ENCODE measurements at places on chromosomes 12 and 14.

DNA sequence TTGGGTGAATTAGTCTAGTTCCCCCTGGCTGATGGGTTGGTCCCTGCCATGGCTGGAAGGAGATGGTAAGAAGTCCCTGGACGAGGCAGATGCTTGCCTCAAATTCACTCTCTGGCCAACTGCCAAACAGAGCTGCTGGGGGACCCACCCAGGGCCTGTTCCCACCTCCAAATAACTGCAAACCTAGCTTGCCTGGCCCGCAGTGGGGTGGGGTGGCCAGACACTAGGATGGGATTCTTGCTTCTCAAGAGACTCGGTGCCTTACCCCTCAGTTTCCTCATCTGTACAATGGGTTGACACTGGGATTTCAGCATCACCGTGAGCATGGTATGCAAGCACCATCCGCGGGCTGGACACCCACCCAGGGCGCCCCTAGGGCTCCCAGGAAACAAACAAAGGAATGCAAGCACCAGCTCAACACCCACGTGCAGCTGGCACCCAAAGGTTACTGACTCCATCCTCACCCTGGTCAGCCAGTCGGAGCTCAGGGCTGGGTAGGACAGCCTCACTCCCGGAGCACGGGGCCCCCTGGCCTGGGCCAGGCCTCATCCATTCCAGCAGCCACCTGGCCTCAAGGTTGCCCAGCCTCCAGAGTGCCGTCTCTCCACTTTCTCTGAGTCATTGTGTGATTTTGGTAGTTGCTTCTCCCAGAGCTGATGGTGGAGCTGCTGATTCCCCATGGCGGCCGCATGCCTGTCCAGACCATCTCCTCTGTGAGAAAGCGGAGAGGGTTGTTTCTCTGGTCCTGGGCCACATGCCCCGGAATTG lies 205.2 kb upstream of the RTL1 start:
- peak; percentile 69 for DNase-seq

DNA sequence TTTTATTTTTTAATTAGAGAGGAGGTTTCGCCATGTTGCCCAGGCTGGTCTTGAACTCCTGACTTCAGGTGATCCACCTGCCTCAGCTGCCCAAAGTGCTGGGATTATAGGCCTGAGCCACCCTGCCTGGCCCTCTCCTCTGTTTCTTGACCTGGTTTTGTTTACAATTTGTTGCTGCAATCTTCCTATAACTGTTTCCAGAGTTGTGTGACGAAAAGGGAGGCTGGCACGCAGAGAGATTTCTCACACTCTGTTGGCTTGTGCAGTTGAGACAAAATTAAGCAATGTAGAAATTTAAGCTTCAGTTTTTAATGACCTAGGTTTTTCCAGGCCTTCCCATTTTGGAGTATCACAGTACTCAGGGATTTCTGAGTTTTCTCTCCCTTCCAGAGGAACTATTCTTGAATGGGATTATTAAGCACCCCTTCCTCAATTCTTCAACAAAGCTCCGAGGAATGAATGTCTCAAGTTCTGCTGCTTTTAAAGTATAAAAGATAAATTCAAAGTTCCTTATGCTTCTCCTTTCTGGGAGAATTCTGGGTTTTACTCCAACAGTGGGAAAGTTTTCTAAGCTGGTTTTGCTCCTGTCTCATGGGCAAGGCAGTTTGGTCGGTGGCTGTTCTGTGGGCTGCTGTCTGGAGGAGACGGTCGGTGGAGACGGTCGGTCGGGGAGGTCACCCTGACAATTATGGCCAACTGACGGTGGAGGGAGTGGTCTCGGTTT lies 20.4 kb upstream of the FOS start:
- DNase-seq, result peak; percentile 70

DNA sequence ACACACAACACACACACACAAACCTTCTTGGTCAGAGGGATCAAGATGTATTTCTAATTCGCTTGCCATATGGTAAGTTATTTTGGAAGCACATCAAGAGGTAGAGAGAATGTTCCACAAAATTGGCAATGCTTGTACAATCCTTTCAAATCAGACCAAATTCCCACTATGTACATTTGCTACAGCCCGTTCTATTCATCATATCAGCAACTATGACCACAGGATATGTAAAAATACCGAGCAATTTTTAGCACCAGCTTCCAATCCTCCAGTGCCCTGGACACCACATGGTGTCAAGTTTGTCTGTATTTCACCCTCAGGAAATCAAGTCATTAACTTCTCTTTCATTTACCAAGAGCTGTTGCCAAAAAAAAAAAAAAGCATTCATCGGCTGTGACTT lies 21.2 kb downstream of the TBX5 start:
- no peak for DNase-seq

- no peak for DNase-seq
Observed at GRCh38 chr12:41558671-41559070, 370.6 kb downstream of the PDZRN4 start.

DNA sequence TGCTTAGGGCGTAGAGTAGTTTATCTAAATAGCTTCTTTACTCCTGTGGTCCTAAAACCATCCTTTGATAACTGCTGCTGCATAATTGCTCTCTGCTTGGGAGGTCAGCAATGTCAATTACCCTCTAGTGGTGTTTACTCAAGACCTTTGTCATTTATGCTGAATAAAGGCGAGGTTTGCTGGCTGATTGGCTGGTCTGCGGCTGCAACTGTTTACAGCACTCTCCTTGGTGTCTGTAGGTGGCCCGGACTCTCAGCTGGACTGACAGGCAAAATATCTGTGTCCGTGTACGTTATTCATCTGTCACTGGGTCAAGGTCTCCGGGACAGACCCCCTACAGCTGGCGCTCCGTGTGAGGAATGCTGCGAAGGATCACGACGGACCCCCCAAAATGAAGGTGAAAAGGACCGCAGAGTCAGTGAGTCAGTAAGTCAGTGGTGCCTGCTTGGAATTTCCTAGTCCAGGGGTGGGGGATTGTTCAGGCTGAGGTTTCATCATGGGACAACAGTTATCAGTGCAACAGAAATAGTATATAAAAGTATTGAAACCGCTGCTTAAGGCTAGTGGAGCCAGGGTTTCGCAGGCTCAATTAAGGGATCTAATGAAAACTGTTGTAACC lies 253.3 kb upstream of the DIO2 start:
- no peak for DNase-seq

- no peak for DNase-seq
Observed at GRCh38 chr12:46771268-46771827, 54.4 kb downstream of the SLC38A4 start.

DNA sequence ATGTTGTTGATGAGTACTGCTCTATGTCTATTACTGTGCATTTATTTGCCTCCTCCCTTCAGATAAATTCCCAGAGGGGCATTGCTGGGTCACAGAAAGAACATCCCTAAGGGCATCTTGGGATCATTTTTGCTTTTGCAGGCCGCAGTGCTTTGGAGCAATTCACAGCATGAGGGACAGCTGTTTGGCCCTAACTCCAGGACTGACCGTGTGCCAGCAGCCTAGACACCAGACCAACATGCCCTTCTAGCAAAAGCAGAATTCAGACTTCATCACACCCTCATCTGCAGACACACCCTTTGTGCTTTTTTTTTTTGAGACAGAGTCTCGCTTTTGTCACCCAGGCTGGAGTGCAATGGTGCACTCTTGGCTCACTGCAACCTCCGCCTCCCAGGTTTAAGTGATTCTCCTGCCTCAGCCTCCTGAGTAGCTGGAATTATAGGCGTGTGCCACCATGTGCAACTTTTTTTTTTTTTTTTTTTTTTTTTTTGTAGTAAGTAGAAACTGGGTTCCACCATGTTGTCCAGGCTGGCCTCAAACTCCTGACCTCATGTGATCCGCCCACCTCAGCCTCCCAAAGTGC lies 31.0 kb downstream of the RNF34 start:
- DNase-seq, result no peak

GRCh38 chr14:32779840-32780239 lies 158.8 kb upstream of the NPAS3 start:
- DNase-seq, result no peak

GRCh38 chr12:125336246-125336645 lies 271.0 kb downstream of the AACS start:
- no peak for DNase-seq

DNA sequence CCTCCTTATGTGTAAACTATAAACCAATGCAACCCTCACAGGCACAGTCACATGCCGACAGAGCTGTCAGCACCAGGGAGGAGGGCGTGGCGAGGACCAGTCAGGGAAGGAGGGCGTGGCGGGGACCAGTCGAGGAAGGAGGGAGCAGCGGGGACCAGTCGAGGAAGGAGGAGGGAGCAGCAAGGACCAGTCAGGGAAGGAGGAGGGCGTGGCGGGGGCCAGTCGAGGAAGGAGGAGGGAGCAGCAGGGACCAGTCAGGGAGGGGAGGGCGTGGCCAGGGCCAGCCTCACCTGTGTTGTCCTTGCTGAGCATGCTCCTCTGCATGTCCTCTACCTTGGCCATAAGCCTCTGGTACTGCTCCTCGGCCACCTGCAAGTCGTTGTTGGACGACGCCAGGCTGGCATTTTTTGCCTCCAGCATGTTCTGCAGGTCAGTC lies 24.2 kb downstream of the GOLGA3 start:
- no peak for DNase-seq

- DNase-seq, result no peak
Observed at GRCh38 chr12:71795901-71796300, 41.2 kb downstream of the RAB21 start.

DNA sequence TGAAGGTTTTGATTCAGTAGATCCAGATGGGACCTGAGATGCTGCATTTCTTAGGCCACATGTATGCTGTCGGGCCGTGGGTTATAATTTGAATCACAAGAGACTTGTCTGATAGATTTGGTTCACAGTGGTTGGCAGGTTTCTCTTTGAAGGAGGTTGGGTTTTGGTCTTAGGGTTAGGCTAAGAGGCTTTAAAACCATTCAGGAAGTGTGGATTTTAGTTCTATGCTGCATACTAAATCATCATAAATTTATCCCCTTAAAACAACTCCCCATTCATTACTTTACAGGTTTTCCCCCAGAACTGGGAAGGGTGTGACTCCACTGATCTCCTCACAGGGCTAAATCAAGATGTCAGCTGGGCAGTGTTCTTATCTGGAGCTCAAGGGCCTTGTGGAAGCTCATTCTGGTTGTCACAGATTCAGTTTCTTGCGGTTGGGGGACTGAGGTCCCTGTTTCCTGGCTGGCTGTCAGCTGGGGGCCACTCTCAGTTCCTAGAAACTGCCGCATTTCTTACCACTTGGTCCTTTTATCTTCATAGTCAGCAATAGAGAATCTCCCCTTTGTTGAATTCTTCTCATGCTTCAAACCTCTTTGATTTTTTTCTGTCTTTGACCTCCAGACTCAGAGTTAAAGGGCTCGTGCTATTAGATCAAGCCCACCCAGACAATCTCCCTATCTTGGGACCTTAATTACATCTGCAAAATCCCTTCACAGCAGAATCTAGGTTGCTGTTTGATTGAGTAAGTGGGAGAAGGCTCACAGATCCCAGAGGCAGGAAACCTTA lies 20.6 kb upstream of the PCNX1 start:
- DNase-seq, result no peak

GRCh38 chr12:25502118-25502517 lies 51.0 kb downstream of the LMNTD1 start:
- no peak for DNase-seq

GRCh38 chr14:99931308-99931707 lies 133.9 kb upstream of the EVL start:
- DNase-seq, result no peak

DNA sequence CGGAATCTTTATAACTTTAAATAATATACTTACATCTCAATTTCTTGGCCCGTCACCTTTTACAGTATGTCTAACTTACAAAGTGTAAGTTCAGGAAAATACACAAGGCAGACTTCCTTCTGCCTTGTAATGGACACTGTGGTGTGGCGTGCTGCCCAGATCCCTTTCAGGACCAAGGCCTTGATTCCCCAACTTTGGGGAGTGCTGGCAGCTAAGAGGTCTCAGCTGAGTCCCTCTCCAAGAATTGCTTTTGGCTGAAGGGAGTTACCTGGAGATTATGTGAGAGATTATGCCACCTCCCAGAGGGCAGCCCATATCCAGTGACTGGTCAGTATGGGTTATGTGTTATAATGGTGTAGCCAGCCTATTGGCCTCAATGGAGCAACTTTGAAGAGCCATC lies 21.2 kb upstream of the BATF start:
- DNase-seq, result no peak

GRCh38 chr12:51393676-51394545 lies 2.7 kb upstream of the GALNT6 start:
- no peak for DNase-seq

GRCh38 chr12:33828326-33828725 lies 194.0 kb upstream of the ALG10 start:
- DNase-seq, result no peak

DNA sequence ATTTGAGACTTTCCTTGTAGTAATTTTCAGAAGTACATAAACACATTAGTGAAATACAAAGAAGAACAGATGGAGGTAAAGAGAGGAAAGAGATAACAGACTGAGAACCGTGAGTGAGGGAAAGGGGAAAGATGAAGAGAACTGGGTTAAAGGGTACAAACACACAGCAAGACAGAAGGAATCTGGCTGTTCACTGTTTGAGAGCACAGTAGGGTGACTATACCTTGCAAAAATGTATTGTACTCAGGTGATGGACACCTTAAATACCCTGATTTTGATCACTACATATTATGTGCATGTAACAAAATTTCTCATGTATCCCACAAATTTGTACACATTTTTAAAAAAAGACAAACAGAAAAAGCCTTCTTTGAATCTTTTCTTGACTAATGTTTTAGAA lies 2.7 kb upstream of the TRHDE start:
- DNase-seq, result no peak

- DNase-seq, result no peak
Observed at GRCh38 chr14:79916281-79916680, 295.0 kb downstream of the DIO2 start.

- no peak for DNase-seq
Observed at GRCh38 chr12:121774968-121775474, 18.5 kb downstream of the RHOF start.
